ENCODE measurements at places on chromosomes 11 and 22. TPM values are rescaled to one million over a fixed set of nuclear protein-coding genes. Genes with fewer than 3 reads are reported as not detected.

SAA2 gene
- total RNA-seq, result not detected

RNF121 gene
- 46.3 TPM for total RNA-seq

TAGLN gene
- total RNA-seq, result 140 TPM

ANO5 gene
- total RNA-seq, result 1.9 TPM

FOLH1 gene
- not detected for total RNA-seq

LINC01488 gene
- total RNA-seq, result not detected

OR8D4 gene
- not detected for total RNA-seq

FADS2 gene
- total RNA-seq, result 385 TPM

OR52A5 gene
- not detected for total RNA-seq

ARVCF gene
- total RNA-seq, result 2.8 TPM

ABCC8 gene
- total RNA-seq, result 9.5 TPM

PYGM gene
- total RNA-seq, result 0.13 TPM

RAC2 gene
- 0.29 TPM for total RNA-seq

QSER1 gene
- 15.8 TPM for total RNA-seq

RASL10A gene
- 0.87 TPM for total RNA-seq

MFRP gene
- total RNA-seq, result not detected

All from A549 treated with Mapracorat at 1 μM for 4 hours (cell line).